ENCODE measurements at places on chromosomes 1 and 21.

GRCh38 chr1:38872401-38873026 is 634 bp downstream of the MYCBP start:
- DNase-seq, result no peak

GRCh38 chr1:168739908-168740307 is 10.9 kb upstream of the DPT start:
- no peak for DNase-seq

- no peak for DNase-seq
Measured at GRCh38 chr1:245896258-245896657, 610.8 kb downstream of the SMYD3 start.

DNA sequence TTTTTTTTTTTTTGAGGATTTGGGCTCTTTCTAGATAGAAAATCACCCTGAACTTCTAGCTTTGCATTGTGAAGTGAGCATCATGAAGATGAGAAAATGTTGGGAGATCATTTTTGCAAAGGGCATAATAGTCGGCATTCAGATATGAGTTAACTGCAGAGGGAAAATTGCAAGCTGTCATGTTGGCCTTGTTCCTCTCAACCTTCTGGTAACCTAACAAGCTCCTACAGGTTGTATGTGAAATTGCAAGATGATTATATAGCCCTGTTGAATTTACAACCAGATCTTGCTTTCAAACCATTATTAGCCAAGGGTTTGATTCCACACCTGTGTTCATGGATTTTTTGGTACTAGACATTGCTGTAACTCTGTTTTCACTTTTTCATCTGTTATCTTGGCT is 2.2 kb downstream of the ELOA start:
- no peak for DNase-seq

DNA sequence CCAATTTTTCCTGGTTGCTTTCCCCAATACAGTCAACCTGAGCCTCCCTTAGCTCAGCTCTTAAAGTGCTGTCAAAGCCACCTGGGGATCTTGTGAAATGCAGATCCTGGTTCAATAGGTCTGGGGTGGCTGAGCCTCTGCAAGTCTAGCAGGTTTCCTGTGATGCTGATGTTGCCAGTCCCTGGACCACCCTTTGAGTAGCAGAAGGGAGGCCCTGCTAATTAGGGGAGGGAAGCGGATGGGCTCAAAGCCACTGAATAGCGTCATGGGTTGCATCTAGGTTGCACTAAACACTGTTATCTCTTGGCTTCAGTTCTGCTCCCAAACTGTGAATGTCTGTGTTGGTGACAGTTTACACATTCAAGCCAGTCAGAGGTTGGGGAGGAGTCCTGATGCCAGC is 127.2 kb downstream of the KAZN start:
- no peak for DNase-seq

- no peak for DNase-seq
Measured at GRCh38 chr1:243595527-243596210, 254.4 kb downstream of the AKT3 start.

GRCh38 chr1:62286786-62287224 is 32.4 kb downstream of the KANK4 start:
- DNase-seq, result no peak

DNA sequence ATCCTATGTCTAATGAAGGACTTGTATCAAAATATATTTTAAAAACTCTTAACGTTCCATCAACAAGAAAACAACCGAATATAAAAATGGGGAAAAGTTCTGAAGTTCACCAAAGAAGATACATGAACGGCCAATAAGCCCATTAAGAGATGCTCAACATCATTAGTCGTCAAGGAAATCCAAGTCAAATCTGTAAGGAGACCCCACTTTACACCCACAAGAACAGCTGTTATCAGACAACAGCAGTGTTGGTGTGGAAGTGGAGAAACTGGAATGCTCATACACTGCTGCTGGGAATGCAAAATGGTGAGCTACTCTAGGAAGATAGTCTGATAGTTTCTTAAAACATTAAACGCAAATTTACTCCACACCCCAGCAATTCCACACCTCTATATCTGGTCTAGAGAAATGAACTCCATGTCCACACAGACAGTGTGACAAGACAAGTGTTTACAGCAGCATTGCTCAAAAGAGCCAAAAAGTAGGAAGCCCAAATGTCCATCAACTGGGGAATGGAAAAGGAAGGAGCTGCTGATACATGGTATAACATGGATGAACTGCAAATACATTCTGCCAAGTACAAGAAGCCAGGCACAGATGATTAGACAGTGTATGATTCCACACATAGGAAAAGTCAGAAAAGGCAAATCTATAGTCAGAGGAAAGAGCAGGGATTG is 18.5 kb downstream of the UBE2G2 start:
- DNase-seq, result no peak

- DNase-seq, result no peak
Measured at GRCh38 chr1:9639227-9639626, 12.3 kb upstream of the PIK3CD start.

GRCh38 chr1:210684466-210685294 is 356.0 kb downstream of the HHAT start:
- DNase-seq, result no peak

- no peak for DNase-seq
Measured at GRCh38 chr1:225699336-225699735, 46.4 kb upstream of the ENAH start.

GRCh38 chr1:168229893-168230292 is 4.1 kb downstream of the SFT2D2 start:
- DNase-seq, result no peak

GRCh38 chr1:34740161-34740868 is 14.5 kb upstream of the GJB5 start:
- DNase-seq, result no peak

DNA sequence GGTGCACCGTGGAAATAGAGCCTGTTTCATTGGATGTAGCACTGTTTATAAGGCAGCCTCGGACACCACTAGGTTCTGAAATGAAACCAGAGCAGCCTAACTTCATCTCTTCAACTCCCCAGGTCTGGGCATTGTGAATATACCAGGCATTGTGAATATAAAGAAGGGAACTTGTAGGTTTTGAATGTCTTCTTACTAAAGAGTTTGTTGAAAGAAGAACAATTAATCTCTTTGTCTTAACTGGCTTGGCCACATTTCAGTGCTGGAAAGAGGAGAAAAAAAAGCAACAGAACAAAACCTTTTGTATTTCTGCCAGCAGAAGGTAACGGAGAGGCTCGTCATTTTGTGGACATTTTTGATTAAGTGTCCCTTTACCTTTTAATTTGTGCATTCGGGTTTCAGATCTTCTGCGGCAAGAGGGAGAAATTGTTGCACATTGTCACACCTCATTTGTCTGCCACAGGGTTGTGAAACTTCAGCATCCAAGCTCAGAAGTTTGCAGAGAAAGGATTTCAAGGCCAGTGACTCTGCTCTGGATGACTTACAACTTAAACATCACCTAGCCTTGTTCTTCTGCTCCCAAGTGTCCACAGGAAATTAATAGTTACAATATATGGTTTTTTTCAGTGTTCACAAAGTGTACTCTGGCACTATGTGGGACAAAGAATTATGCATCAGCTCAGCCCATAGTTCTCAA is 158.3 kb downstream of the KAZN start:
- DNase-seq, result no peak

DNA sequence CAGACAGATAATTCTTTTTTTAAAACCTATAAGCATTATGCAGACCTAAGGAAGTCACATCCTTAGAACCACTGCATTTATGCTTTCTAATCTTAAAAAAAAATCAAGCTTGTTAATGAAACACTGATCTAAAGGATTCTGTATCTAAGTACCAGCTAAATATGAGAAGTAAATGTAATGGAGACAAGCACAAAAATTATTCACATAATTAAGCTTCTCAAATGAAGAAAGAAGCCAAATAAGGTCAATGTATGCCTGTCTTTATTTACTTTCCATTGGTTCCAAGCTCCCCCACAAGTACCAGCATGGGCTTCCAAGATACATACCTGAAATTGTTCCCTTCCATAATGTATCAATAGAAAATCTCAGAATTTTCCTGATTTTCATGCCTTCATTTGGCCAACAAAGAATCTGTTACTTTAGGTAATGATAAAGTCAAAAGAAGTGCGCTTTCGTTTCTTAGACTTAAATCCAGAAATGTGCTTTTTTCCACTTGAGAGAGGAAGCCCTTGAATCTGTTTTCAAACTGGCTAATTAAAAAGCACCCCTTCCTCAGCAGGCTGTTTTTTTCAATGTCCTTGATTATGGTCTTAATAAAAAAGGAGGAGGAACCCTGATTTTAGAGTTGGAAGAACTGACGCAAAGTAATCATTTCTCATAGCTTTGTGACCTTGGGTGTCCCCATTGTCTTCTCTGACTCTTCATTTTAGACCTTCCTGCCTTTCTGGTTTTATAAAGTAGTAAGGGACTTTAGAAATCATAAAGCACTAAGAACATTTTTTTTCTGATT is 3.8 kb downstream of the RGS2 start:
- no peak for DNase-seq

DNA sequence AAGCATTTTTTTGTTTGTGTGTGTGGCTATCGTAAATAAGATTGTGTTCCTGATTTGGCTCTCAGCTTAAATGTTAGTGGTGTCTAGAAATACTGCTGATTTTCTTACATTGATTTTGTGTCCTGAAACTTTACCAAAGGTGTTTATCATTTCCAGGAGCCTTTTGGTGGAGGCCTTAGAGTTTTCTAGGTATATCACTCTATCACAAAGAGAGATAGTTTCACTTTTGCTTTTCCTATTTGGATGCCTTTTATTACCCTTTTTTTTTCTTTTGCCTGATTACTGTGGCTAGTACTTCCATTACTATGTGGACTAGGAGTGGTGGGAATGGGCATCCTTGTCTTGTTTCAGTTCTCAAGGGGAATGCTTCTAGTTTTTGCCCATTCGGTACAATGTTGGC is 109.6 kb downstream of the S1PR1 start:
- no peak for DNase-seq

DNA sequence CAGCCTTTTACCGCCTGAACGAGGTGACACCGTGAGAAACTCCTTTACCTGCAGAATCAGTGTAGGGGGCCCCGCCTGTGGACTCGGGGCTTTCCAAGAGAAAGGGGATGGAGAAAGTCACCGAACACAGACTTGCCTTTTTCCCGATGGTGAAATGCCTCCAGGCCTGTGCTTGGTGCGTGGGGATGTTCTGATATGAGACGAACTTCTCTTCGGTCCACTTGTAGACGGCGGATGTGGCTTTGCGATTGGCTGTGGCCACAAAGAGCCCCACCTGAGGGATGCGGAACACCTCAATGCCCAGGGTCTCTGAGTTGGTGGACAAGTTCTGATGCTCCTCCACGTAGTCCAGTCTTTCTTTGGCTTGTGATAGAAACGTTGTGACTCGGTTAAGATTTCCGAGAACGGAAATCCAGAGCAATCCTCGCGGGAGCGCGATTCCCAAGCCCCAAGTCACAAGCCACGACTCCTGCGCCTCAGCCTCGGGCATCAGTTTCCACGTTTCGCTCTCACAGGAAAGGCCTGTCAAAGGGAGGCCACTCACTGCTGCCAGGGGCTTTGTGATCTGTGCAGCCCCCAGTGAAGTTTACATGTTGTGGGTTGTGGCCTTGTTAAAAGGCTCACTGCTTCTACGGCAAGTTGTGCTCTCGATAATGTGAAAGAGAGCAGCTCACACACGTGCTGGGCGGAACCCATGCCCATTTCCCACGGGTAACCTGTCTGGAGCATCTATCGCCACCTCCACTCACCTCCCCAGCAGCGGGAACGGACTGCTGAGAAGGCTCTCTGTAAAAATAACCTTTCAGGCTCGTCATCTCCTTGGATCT is 12.6 kb downstream of the KRTAP10-1 start:
- no peak for DNase-seq

GRCh38 chr1:18069903-18070302 is 37.7 kb upstream of the IGSF21 start:
- no peak for DNase-seq

GRCh38 chr1:119380983-119381662 is 12.5 kb downstream of the HAO2 start:
- DNase-seq, result no peak

GRCh38 chr1:115655916-115656315 is 14.1 kb downstream of the VANGL1 start:
- no peak for DNase-seq

GRCh38 chr1:28926629-28927265 is 12.4 kb downstream of the EPB41 start:
- no peak for DNase-seq

DNA sequence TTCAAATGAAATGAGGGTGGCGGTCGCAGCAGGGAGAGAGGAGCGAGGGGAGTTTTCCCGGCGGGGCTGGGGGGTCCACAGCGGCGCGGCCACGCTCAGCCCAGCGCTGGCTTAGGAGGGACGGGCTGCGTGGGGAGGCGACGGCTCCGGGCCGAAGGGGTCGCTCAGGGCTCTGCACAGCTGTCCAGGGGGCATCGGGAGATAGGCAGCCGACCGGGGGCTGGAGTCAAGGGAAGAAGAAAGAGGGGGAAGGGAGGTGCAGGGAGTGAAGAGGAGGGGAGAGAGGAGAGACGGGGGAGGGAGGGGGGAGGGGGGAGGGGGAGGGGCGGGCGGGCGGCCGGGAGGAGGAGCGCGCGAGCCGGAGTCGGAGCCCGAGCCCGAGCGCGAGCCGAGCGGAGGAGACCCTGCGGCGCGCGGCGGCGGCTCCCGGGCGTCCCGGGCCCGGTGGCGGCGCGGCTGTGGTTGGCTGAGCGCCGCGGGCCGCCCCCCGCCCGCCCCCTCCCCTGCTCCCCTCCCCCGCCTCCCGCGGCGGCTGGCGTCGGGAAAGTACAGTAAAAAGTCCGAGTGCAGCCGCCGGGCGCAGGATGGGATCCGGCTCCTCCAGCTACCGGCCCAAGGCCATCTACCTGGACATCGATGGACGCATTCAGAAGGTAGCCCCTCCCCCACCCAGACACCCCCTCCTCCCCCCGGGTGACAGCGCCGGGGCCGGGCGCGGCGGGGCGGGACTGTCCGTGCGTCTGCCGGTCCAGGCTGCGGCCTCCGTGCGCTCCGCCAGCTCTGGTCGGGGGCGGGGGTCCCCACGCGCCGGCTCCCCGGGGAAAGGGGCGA is at the start of gene PDE9A:
Gene PDE9A (plus strand): TSS at position 391 of the 831 bp plus-strand sequence. CDS start 194 bp downstream, at position 585.
- DNase-seq, result no peak

DNA sequence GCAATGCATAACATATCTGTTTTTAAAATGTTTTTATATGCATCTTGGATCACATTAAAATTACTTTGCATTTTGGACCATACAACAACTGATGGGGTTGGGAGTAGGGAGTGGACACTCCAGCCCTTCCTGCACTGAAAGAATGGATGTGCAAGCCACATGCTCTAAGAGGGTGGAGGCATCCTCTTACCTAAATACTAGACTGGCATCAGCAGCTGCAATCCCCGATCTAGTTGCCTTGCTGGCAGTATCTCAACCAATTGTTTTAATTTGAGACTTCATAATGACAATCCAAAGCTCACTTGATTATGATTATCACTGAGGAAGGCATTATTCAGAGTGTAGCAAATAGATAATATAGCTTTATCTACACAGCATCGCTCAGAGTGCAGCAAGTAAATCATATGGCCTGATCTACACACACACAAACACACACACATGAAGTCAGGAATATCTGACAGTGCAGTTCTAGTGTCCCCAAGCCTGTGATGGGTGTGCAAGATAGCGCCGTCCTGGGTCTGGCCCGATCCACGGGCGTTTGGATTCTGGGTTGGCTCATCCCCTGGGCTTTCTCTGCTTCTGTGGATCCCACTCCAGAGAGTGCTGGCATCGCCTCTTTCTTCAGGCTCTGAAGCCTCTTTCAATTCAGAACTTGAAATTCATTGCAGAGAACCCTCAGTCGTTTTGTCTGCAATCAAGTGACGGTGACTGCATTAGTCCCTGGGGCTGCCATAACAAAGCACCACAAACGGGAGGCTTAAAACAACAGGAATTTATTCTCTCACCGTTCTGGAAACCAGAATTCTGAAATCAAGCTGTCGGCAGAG is 181.3 kb downstream of the ETS2 start:
- DNase-seq, result no peak
